ENCODE measurements at places on chromosomes 3 and 15.
A peak's percentile ranks its signal among the peaks of the same experiment; 100 is the strongest.

- peak; percentile 29 for DNase-seq
Measured at GRCh38 chr15:75720787-75721479, 8.3 kb upstream of the CSPG4 start.

- DNase-seq: no peak
Measured at GRCh38 chr3:23116081-23116837, 86.9 kb upstream of the UBE2E2 start.

DNA sequence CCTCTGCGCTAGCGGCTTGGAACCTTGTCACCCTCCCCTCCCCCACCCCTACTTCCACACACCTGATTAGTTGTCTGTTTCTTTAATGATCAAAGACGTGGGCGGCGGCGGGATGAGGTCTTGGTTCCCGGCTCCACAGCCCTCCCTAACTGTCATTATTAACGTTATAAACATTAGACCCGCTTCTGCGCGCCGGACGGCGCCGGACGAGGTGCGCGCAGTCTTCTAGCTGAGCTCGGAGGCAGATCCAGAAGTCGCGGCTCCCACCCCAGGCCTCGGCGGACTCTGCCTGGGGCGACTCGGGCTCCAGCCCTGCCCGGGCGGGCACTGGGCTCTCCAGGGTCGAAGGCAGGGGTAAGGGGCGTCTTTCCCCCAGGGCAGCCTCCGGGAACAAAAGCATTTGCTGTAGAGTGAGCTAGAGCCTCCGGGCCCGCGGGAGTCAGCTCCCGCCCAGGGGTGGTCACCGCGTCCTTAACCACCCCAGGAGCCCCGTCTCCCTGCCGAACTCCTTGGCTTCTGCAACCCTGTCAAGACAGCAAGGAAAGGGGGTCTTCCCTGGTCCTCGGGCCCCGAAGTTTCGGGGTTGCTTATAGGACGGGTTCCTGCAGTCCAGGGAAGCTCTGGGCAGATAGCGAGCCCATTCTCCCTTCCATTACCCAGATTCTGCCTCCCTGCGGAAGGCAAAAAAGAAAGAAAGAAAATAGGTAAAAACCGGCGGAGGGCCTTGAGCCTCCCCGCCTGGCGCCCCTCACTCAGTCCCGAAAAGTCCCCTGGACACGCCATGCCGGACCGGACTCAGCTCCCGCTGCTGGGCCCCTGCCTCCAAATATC, 2.2 kb upstream of the ISLR2 start:
- DNase-seq: no peak

DNA sequence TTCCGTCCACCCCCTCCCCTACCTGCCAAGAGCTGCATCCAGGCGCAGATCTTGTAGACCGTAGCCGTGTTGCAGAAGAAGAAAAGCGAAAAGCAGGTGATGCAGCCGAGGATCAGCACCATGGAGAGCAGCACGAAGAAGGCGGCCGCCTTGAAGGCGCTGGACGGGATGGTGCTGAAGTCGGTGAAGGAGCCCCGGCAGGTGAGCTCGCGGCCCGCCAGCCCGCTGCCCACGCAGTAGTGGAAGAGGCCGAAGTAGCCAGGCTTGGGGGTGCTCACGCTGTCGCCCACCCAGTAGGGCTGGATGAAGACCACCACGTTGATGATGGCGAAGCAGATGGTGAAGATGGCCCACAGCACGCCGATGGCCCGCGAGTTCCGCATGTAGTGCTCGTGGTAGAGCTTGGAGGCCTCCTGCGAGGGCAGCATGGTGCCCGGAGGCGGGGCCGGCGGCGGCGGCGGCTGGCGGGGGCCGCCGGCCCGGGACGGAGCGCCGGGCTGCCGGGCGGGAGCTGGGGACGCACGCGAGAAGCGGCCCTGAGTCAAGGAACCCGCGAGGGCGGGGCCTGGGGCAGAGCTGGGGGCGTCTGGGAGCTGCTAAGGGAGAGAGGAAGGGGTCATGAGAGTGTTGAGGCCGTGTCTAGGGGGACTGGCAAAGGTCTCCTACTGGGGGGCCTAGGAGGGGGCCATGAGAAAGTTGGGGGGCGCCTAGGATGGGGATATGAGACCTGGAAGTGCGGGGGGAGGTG, 1.2 kb downstream of the LHFPL4 start:
- peak; percentile 47 for DNase-seq

DNA sequence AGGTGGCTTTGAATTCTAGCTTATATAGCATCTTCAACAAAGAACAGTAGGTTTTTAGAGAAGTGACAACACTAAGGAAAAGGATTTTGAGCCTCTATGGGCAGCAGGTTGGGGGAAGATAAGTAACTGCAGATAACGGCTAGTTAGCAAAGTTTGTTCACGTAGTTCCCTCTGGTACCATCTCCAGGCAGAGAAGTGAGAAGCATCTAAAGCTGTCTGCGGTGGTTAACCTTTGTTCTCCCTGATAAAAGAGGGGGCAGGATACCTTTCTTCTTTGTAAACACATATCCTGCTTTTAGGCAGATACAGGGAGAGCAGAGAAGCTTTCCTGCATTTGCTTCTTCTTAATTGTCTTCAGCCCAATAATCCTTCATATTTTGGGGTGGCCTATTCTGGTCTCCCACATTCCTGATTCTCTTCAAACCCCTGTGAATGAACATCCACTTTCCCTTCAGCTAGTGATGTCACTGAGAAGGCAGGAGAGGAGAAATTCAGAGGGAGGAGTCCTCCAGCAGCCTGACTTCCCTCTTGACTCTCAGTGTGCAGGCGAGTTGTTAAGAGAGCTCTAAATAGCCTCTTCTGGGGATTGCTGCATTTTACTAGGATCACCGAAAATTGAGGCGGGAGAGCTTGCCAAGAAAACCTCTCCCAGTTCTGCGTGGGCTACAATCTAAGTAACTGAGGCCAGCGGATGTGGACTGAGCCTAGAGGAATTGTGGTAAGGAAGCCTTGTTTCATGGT, 393.7 kb upstream of the C2CD4B start:
- DNase-seq: no peak

- DNase-seq: no peak
Measured at GRCh38 chr3:14539742-14540491, at the start of gene GRIP2. GRIP2 (minus strand) TSS chr3:14540342; CDS start chr3:14540308, 34 bp downstream.

DNA sequence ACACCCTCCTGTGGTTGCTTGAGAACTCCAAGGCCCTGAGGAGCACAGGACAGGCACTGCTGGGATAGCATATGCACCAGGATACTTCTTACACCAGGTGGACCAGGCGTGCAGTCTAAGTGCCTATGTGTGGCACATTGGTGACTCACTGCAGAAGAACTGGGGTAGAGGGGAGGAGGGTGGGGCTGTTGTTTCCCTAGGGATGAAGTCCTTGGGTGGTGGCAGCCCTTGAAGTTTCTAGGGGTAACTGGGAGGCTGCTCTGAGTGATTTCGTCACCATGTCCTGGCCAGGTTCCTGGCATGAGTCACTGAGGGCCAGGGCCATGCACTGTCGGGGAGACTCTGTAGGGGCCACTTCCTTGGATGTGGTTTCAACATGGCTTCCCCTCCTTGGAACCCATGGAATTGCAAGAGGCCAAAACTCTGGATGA, 15.9 kb downstream of the MYZAP start:
- DNase-seq: no peak

DNA sequence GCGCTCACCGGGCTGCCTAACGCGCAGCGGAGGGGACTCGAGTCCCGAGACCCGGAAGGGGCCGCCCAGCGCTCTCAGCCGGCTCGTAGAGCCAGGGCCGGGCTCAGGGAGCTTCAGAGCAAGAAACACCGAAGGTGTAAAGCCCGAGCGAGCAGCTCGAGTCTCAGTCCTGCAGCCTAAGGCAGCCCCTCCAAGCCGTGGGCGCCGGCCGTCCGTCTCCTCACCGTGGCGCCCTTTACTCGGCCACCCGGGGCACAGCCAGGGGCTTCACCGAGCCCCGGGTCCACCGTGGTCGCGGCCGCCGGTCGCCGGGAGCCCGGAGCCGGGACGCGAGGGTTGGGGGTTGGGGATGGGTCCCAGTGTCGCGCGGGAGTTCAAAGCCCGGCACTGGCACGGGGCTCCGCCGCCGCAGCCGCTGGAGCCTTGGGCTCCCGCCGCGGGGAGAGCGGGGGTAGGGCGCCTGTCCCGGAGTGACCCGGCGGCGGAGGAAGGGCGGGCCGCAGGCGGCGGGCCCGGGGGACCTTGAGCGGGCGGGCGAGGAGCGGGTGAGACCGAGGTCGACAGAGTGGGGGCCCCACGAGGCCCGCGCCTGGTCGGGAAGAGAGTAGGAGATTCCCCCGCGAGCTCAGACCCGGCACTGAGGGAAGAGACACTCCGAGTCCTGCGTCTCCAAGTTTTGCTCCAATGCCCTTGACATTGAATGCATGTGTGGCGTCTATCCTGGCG, 26.9 kb upstream of the THRB start:
- DNase-seq: no peak

- DNase-seq: no peak
Measured at GRCh38 chr3:44292947-44293346, 45.6 kb upstream of the TCAIM start.

DNA sequence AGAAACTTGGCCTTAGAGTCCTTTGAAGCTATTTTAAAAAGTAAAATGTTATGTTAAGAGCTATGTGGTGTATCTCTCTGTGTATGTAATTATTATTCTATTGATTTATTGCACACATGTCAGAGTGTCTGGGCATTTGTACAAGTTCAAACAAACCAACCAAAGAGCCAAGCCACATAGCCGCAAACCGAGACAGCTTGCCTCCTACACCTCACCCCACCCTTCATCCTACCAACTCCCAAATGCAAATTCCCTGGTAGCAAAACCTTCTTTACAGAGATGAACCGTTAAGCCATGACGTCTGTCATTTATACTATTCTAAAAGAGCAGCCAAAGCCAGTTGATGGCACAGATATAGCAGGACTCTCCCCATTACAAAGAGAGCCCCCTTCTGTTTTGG, 332.3 kb downstream of the ERC2 start:
- no peak for DNase-seq

DNA sequence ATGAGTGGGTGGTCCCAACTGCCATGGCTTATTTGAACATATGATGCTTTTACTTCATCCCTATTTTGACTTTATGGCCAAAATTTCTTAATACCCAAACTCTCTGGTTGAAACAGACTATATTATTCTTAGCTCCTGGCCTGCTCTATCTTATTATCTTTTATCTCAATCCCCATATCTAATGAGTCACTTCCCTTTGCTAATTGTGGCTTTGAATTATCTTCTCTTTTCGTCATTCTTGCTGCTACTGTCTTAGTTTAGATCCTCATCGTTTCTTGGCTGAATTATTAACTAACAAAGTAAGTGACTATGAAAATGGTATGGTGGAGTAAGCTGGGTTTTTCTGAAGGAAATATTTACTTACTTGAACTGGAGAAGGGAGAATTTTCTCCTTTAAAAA, 28.2 kb upstream of the DNAJC19 start:
- no peak for DNase-seq

DNA sequence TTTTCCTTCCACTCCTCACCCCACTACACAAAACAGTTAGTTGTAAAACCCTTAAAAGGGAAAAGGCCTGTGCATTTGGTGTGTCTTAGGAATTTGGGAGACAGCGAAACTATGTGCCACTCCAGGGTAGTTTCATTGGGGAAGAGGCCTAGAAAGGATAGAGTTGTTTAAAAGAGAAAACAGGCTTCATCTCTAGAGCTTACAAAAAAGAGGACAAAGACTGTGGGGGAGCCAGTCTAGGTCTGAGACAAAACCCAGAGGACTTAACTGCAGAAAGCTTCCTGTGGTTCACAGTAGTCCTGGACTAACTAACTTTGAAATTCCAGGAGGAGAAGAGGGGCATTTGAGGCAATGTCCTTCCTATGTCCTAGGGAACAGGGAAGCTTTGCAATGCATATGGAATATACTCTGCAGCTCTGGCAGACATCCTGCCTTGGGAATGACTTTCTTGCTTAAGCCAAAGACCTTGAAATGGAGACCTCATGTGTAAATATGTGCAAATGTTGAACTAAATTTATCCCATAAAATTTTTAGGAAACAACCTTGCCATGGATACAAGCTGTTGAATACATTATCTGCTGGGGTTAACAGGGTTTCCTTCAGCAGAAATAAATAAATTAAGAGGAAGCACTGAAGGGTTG, 159.4 kb downstream of the LSAMP start:
- no peak for DNase-seq

DNA sequence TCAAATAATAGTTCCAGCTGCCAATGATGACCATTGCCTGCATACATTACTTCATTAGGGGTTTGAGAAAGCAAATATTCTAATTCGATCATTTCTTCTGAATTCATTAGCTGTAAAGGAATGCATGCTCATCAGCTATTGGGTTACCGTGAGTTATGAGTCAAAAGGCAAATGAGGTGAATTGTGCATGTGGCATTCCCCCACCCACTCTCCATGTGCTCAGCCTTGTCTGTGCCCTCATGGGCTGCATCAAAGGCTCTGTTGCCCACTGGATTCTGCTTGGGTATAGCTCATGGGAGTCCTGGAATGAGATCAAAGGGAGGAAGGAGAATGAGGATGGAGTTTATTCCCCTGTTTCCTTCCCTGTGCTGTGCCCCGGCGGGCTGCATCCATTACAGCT, 99.3 kb upstream of the CHRNA7 start:
- DNase-seq: no peak

- no peak for DNase-seq
Measured at GRCh38 chr3:15955968-15956367, 158.2 kb upstream of the ANKRD28 start.

- no peak for DNase-seq
Measured at GRCh38 chr15:26261966-26262365, 398.8 kb upstream of the ATP10A start.

DNA sequence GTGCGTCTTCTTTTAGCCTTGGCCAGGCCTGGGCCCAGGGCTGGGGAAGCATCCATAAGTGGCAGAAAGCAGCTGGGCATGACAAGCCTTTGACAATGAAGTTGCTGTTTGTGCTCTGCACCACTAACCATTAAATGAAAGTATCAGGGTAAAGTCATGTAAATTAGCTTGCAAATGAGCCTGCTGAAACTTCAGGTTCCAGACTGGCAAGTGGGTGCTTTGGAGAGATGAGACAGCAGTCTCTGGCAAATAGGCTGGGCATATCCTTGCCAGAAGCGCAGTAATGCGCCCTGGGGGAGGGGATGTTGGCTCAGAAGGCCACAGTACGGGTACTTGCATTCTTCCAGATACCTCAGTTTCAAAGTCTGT, 40.7 kb downstream of the RAB6B start:
- DNase-seq: no peak

- no peak for DNase-seq
Measured at GRCh38 chr3:141382571-141382970, 14.3 kb downstream of the ZBTB38 start.

- no peak for DNase-seq
Measured at GRCh38 chr15:42071717-42072116, 22.6 kb downstream of the PLA2G4D start.

GRCh38 chr15:35071106-35071505, 14.0 kb downstream of the NANOGP8 start:
- no peak for DNase-seq

- no peak for DNase-seq
Measured at GRCh38 chr3:5505163-5505562, 317.7 kb downstream of the EDEM1 start.

Data from DND-41 (cell line).